Prostate gland (tissue), 2 donors: ENCODE measurements at places on chromosomes 4 and X. TPM values are rescaled to one million over a fixed set of nuclear protein-coding genes. Genes with fewer than 3 reads are reported as not detected.
A peak's percentile ranks its signal among the peaks of the same experiment; 100 is the strongest.

The C1QTNF7 gene
- total RNA-seq: 4.6 TPM

The BGN gene
- 16.9 TPM for total RNA-seq

The UBE2D3 gene
- 318 TPM for total RNA-seq

The ZFP92 gene
- total RNA-seq: 0.23 TPM

The CWH43 gene
- total RNA-seq: 14.8 TPM

DNA sequence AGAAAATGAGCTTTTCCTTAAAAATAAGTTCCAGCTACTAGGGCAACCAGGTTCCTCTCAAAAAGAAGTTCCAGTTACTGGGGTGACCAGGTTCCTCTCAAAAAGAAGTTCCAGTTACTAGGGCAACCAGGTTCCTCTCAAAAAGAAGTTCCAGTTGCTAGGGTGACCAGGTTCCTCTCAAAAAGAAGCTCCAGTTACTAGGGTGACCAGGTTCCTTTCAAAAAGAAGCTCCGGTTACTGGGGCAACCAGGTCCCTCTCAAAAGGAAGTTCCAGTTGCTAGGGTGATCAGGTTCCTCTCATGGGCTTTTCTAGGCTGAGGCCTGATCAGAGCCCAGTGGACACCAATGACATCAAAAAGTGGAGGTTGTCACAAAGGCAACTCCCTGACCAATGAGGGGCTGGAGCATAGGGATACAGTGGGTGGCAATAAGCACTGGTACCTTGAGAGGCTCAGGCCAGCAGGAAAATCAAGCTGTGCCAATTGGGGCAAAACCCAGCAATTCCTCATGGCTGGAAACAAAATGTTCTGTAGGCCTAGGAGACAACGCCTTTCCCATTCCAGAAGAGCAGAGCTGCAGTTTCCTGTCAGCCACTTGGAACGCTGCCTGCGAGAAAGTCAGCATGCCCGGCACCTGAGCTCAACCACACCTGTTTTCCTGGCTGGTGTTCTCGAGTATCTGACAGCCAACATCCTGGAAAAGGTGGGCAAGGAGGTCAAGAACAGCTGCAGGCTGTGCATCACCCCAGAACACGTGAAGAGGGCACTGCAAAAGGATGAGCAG, 12.3 kb upstream of the SYTL5 start:
- H3K4me1 ChIP-seq: no peaks in the 10 kb centered on the region
- H3K4me3 ChIP-seq: no peak overlapping the region
- DNase-seq: peak; percentile 5
- H3K36me3 ChIP-seq: no peaks in the 10 kb centered on the region
- no peak overlapping the region for H3K27ac ChIP-seq

DNA sequence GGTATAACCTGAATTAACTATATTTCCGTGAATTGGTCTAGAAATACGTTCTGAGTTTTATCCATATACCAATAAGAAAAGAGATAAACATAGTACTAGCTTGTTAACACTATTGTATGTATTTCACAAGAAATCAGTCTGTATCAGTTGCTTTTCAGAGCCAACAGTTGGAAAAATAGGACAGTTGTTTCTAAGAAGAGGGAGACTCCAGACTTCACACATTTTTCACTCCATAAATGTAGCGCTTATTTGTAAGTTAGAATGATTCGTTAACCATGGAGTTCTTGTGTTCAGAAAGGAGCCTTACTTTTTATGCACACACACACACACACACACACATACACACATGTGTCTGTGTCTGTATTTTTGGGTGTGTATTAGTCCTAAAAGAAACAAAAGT, 376.7 kb upstream of the SMIM31 start:
- no peaks in the 10 kb centered on the region for H3K27me3 ChIP-seq
- no peak overlapping the region for H3K4me3 ChIP-seq
- DNase-seq: no peak
- no peaks in the 10 kb centered on the region for H3K36me3 ChIP-seq
- no peak overlapping the region for H3K27ac ChIP-seq
- no peaks in the 10 kb centered on the region for H3K4me1 ChIP-seq

GRCh38 chr4:166957451-166957850, 276.8 kb downstream of the SPOCK3 start:
- no peak for DNase-seq
- no peak overlapping the region for H3K4me3 ChIP-seq
- H3K4me1 ChIP-seq: no peaks in the 10 kb centered on the region
- no peak overlapping the region for H3K27ac ChIP-seq
- no peaks in the 10 kb centered on the region for H3K27me3 ChIP-seq

DNA sequence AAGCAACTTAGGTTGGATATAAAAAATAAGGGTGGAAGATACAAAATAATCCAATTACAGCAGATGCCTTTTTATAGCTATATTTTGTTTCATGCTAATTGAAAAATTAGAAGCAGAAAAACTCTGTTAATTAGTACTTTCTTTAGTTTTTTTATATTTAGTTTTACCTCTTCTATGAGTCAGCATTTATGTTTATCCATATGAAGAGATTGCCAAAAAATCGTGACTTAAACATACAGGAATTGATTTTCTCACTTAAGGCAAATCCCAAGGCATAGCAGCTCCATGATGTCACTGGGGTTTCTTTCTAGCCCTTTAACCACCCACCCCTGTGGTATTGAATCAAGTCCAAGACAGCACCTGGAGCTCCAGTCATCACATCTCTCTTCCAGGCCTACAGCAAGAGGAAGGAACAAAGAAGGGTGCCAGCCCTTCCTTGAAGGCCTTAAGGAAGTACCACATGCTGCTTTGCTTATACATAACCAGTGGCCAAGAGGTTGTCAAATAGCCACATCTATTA, 365.8 kb upstream of the TENM3 start:
- no peak overlapping the region for H3K27ac ChIP-seq
- H3K36me3 ChIP-seq: no peaks in the 10 kb centered on the region
- H3K4me3 ChIP-seq: no peak overlapping the region
- no peaks in the 10 kb centered on the region for H3K4me1 ChIP-seq
- DNase-seq: no peak

GRCh38 chr4:8362483-8362882, 78.0 kb downstream of the ACOX3 start:
- no peak overlapping the region for H3K4me3 ChIP-seq
- DNase-seq: no peak
- no peaks in the 10 kb centered on the region for H3K36me3 ChIP-seq

- no peaks in the 10 kb centered on the region for H3K36me3 ChIP-seq
- H3K27ac ChIP-seq: no peak overlapping the region
- H3K27me3 ChIP-seq: no peaks in the 10 kb centered on the region
- DNase-seq: no peak
- H3K4me3 ChIP-seq: no peak overlapping the region
Observed at GRCh38 chr4:139940600-139940999, 213.4 kb downstream of the MAML3 start.
